ENCODE measurements at places on chromosomes 12 and 14. TPM values are rescaled to one million over a fixed set of nuclear protein-coding genes. Genes with fewer than 3 reads are reported as not detected.

- no peak for DNase-seq
Observed at GRCh38 chr14:23051141-23052057, 5.9 kb downstream of the CDH24 start.

- DNase-seq, result no peak
Observed at GRCh38 chr12:111975161-111975931, 37.6 kb downstream of the TMEM116 start.

WASHC3 gene
- 66.6 TPM for polyA plus RNA-seq

HSP90AA1 gene
- polyA plus RNA-seq, result 734 TPM

DNA sequence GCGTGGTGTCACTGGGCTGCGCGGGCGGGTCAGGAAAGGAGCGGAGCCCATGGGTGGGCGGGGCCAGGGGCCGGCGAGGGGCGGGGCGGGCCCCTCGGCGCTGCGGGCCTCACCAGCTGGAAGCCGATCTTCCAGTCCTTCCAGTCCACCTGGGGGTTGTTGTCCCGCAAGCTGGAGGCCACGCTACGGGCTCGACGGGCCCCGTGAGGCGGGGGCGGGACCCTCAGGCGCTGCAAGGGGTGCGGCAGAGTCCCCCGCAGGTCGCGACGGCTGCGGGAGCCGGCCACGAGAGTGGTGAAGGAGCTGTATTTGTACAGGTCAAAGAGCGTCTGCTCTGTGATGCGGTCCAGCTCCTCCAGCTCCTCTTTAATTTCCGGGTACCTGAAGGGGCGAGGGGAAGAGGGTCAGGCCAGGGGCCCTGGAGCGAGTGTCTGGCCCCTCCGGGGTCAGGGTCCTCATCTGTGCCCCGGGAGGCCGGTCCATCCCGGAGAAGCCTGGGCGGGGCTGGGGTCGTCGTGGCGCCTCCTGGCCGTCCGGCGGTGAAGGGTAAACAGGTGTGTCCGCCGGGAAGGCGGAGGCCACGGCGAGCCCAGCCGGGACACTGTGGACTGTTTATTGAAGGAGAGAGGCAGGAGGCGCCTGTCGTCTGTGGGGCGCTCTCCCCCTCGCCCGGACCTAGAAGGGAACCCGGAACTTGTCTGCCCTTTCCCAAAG, 11.9 kb downstream of the SCNN1A start:
- DNase-seq, result no peak

LGMN gene
- 135 TPM for polyA plus RNA-seq

LRCOL1 gene
- 5.8 TPM for polyA plus RNA-seq

- peak; percentile 48 for DNase-seq
Observed at GRCh38 chr12:48924617-48925303, 532 bp downstream of the FKBP11 start.

DTX1 gene
- 11.5 TPM for polyA plus RNA-seq

DNA sequence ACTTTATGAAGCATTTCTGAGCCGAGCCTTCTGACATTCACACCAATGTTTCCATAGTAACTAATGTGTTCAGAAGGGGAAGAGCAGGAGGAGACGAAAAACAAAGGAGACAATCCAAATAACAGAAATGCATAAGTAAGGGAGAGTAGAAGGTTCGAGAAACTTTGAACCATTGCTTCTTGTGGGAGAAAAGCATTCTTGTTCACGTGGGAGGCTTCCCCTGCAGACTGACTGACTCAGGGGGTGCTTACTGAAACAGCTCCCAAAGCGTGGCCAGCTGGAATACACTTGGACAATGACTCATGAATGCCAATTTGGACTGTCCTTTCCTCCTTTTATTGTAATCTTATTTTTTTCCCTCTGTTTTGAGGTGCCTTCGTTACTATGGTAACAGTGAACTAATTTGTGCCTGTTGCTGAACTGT, 73.9 kb downstream of the NEDD1 start:
- no peak for DNase-seq

Data from renal cortex interstitium (tissue), 15 donors.